ENCODE measurements at places on chromosomes 16 and 17. TPM values are rescaled to one million over a fixed set of nuclear protein-coding genes. Genes with fewer than 3 reads are reported as not detected.

Gene CRAMP1
- total RNA-seq, result 4.4 TPM

Gene METRN
- total RNA-seq, result 102 TPM

Gene ZNF830
- total RNA-seq, result 18.3 TPM

Gene C1QTNF8
- total RNA-seq, result not detected

Gene CMTM2
- not detected for total RNA-seq

Gene ASGR2
- total RNA-seq, result not detected

All from smooth muscle cell of the coronary artery (primary cell).